Stimulated activated CD8-positive, alpha-beta memory T cell treated with anti-CD3 and anti-CD28 coated beads, Interleukin-7, amount 100 ng/mL, for 1 hour (primary cell): ENCODE measurements at places on chromosomes 7 and 10.

- no peak for DNase-seq
Observed at GRCh38 chr10:47370878-47371277, 13.2 kb downstream of the ZNF488 start.

- DNase-seq, result no peak
Observed at GRCh38 chr7:52475001-52475582, 560.3 kb upstream of the POM121L12 start.

- no peak for DNase-seq
Observed at GRCh38 chr7:43756368-43757072, 2.0 kb upstream of the BLVRA start.

DNA sequence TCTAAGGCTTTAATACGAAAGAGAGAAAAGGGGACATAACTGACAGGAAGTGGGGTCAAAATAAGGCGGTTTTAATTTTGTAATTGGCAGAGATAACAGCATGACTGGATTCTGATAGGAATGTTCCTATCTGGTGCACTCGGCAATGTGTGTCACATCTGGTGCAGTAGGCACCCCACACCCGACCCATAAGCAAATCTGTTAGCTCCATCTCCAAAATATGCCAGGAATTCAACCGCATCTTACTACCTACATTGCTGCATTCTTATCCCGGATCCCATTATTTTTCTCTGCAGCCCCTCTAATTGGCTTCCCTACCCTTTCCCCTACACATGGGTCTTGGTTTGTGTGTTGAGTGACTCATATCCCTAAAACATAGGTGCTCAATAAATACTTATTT, 19.1 kb upstream of the GALNT11 start:
- no peak for DNase-seq

DNA sequence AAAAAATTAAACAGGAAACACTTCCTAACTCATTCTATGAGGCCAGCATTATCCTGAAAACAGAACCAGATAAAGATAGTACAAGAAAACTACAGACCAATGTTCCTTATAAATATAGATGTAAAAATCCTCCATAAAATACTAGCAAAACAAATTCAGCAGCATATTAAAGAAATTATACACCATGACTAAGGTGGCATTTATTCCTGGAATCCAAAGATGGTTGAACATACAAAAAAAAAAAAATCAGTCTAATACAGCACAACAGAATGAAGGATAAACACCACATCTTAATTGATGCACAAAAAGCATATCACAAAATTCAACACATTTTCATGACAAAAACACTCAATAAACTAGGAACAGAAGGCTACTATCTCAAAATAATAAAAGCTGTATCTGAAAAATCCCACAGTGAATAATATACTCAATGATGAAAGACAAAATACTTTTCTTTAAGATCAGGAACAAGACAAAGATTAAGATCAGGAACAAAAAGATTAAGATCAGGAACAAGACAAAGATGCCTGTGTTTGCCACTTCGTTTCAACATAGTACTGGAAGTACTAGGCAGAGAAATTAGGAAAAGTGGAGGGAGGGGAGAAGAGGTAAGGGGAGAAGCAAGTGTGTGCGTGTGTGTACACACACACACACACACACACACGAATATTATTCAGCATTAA, 95.6 kb downstream of the SNX13 start:
- no peak for DNase-seq
